ENCODE measurements at places on chromosomes 16 and 17. TPM values are rescaled to one million over a fixed set of nuclear protein-coding genes. Genes with fewer than 3 reads are reported as not detected.
A peak's percentile ranks its signal among the peaks of the same experiment; 100 is the strongest.

DNA sequence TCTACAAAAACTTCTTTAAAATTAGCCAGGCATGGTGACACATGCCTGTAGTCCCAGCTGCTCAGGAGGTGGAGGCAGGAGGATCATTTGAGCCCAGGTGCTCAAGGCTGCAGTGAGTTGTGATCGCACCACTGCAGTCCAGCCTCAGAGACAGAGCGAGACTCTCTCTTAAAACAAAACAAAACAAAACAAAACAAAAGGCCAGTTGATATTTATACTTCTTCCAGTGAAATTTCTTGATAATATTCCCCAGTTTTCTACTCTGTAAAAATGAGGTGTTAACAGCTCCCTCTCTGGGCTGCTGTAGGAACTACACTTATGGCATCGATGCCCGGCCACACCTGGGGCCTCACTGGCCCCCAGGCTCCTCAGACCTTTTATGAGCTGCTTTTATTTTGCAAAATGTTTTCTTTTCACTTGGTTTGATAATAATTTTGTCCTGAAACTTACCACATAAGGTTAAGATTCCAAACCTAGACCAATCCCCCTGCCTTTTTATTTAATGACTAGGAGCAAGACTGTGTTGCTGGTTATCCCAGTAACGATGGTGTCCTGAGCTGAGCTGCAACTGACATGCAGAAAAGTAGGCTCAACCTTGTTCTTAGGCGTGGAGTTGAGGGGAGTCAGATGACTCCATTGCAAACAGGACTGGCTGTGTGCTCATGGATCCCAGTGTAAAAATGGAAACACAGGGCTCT is 17.6 kb downstream of the MAPK8IP3 start:
- no peak for DNase-seq

Gene SEC14L5
- 0.24 TPM for polyA plus RNA-seq

DNA sequence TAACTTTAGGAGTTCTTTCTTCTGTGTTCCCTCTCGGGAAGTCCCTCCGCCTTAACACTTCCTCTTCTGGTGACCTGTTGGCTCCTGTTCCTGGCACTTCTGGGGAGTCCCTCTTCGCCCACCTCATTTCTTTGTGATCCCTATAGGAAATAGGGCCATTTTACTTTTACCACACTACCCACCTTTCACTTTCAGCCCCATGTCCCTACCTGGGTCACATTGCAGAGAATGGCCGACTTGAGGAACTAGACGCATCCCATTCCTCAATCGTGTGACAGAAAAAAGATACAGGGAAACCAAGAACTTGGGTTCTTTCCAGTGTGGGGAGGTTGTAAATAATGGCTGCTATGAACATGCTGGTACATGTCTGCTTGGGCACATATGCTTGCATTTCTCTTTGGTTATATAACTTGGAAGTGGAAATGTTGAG is 6.6 kb downstream of the IL21R start:
- DNase-seq, result no peak

DNA sequence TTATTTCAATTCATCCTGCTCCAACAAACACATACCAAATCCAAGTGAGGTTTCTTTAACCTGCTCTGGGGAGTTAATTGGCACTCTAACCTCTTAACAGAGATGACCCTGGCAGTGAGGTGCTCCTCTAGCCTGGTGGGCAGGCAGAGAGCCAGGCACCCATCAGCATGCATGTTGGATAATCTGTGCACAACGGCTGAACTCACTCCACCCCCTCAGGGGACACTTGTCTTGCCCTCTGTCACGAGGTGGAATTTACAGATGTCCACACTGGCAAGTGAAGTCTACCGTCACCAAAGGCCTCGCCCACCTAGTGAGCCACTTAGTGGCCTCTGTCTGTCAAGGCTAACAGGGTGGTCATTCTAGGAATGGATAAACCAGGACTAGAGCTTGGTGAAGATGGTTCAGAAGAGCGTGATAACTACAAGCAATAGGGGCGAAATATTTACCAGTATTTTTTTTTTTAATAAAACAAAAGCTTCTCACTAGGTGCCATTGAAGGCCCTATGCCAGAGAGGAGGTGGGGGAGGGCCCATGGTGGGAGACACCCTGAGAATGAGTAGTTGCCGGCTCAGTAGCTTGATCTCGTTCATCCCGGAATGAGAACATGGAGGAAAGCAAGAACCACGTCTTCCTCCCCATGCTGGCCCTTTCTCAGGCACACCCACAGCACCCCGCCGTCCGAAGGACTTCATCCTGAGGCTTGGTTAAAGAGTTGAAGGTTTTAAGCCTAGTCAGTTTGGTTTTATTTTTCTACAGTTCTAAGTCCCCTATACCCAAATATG is 25.2 kb downstream of the PLD6 start:
- no peak for DNase-seq

- no peak for DNase-seq
These were observed 83.5 kb downstream of the CDYL2 start for GRCh38 chr16:80720804-80721371.

DNA sequence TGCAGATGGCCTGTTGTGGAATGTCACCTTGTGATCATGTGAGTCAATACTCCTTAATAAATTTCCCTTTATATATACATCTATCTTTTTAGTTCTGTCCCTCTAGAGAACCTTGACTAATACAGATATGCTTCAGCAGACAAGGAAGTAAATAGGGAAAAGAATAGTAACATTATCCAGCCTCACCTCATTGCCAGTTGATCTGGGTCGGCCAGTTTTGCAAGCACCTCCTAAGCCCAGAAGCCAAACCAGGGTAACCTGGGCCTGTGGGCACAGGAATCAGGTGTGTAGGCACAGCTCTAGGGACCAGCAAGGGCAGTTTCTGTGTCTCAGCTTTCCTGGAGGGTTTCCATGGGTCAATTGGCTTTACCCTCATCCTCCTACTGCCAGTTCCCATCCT is 11.9 kb upstream of the CCL17 start:
- peak; percentile 39 for DNase-seq

GRCh38 chr17:46776298-46777005 is 42.0 kb downstream of the WNT3 start:
- DNase-seq, result no peak

DNA sequence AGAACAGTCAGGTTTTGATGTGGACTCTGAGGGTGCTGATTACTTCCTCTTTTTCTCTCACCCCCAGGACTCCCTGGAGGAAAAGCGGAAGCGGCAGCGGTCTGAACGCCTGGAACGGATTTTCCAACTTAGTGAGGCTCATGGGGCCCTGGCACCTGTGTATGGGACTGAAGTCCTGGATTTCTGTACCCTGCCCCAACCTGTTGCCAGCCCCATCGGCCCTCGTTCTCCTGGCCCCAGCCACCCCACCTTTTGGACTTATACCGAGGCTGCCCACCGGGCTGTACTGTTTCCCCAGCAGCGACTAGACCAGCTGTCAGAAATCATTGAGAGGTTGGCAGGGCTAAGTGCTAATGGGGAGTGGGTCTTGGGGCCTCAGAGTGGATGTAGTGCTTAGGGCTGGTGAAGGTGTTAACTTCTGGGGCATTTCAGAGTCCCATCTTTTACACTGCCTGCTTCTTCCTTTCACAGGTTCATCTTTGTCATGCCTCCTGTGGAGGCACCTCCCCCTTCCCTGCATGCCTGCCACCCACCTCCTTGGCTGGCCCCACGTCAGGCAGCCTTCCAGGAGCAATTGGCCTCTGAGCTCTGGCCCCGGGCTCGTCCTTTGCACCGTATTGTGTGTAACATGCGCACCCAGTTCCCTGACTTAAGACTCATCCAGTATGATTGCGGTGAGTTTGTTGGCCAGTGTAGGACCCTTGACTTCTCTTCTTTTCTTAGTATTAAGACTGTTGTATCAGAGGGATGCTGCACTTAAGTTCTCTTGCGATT is 19.1 kb upstream of the PHKG2 start:
- peak; percentile 77 for DNase-seq

GRCh38 chr16:48158296-48158695 is 2.5 kb upstream of the ABCC12 start:
- DNase-seq, result no peak

DNA sequence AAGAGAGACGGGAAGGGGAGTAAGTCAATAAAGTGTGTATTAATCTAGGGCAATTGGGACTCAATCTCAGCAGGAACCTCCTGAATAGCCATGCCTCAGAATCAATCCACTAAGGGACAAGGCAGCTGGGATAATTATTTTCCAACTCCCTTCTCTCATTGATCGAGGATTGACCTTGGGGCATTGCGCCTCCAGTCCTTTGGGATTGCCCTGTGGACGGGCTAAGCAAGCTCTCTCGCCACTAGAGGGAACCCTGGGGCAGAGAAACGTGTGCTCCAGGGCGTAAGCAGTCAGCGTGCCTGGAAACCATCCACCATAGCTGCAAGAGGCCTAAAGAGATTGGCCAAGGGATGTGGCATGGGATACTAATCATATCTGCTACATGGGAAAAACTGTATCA is 53.9 kb upstream of the ERCC4 start:
- peak; percentile 58 for DNase-seq

GRCh38 chr17:56708220-56708558 is 114.7 kb downstream of the NOG start:
- no peak for DNase-seq

DNA sequence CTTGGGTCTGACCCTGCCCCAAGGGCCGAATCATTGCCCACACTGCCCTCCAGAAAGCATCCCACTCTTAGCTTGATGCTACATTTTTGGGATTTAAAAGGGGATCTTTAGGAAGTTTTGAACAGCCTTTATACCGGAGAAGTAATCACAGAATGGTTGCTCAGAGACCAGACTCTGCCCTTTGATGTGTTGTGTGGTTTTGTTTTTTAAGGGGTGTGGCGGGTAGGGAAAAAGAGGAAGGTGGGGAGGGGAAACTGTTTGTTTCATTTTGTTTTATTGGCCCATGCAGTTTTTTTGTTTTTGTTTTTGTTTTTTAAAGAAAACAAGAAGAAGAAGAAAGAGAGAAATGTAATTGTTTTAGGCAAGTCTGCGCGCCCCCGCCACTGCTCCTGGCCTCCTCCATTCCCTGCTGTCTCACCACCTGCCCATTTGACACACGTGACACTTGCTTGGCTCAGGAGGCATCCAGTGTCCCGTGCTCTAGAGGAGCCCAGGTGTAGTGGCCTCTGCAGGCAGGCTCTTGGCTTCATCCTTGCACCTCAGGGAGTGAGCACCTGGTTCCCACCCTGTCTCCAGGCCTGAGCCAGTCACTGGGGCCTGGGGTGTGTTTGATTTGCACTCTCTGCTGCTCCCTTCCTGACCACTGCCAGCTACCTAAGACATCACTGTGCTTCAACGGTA is 35.7 kb downstream of the GNAO1 start:
- no peak for DNase-seq

DNA sequence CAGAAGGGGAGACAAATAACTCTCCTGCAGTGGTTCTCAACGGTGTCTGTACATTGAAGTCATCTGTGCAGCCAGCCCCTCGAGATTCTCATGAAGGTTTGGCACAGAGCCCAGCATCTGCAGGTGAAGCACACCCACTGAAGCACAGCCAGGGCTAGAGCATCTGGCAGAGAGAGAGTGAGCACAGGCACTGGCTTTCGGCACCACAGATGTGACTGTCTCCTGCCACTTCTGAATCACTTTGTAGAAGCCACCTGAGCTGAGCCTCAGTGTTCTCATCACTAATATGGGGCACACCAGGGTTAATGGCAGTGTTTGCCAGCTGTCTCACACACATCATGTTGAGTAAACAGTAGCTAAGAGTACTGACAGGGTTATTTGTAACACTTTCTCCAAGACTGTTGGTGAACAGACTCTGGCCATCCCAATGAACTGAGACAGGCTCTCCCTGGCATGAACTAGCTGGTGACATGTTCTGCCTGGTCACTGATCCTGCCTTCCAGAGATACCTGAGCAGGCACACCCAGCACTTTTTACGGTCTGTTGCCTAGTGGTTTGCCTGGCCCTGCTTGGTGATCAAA is 10.9 kb downstream of the HSPB9 start:
- DNase-seq, result no peak

DNA sequence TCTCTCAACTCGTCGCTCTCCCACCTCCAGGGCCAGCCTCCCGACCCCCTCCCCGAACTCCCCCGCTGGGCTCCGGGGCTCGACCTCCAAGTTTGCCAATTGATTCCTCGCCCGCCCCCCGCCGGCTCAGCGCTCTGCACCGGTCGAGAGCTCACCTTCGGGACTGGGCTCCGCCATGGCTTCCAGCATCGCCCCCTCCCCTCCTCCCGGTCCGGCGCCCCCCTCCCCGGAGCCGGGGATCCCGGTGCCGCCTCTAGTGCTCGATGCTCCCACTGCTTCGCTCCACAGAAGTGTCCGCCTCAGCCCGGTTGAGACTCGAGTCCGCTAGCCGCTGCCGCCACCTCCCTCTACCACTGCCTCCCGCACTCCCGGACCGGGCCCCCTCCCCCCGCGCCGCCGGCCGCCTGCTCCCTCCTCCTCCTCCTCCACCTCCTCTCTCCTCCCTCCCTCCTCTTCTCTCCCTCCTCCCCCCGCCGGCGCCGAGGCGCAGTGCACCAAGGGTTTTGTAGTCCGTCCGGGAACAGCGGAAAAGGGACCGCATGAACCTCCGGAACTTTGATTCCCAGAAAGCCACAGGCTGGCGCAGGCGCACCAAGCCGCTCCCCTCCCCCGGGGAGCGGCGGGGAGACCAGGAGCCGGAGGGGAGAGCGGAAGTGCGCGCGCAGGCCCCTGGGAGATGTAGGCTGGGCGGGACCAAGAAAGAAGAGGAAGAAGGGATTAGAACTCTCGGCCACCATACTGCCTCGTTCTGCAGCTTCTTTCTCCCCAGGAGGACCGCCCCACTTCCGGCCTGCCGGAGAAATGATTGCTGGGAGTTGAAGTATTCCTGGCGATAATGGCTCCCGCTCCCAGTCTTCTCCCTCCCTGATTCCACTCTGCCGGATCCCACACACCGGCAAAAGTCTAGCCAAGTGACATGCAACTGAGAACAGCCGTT is at the start of gene PHF23:
Gene PHF23 (minus strand): TSS at position 367 of the 937 bp plus-strand sequence. CDS start 178 bp downstream, at position 189.
- DNase-seq, result peak; percentile 100

- no peak for DNase-seq
These were observed 215.8 kb downstream of the CDH8 start for GRCh38 chr16:61820398-61820797.

Gene ALDH3A1
- polyA plus RNA-seq, result 1.6 TPM

DNA sequence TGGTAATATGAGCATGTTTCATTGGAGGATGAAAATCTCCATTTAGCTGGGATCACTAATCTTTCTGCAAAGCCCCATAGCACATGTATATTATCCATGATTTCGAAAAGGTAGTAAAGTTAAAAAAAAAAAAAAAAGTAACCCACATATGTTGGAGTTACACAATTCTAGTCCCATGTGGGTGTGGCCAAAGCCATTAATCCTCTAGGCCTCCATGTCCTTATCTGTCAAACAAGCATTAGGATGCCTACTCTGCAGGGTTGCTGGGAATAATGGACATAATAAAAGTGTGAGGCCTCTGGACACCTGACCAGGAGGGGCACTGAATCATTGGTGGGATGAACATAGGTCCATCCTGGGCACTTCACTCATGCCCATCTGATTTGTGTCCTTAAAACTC is 29.2 kb upstream of the VAT1L start:
- DNase-seq, result peak; percentile 26

GRCh38 chr17:8798846-8799569 is at the start of gene MFSD6L:
MFSD6L (minus strand) TSS chr17:8799365; CDS start chr17:8799120, 245 bp downstream.
- DNase-seq, result peak; percentile 92

Gene TBC1D28
- not detected for polyA plus RNA-seq

GRCh38 chr17:21372256-21372954 is 3.8 kb upstream of the KCNJ12 start:
- no peak for DNase-seq

DNA sequence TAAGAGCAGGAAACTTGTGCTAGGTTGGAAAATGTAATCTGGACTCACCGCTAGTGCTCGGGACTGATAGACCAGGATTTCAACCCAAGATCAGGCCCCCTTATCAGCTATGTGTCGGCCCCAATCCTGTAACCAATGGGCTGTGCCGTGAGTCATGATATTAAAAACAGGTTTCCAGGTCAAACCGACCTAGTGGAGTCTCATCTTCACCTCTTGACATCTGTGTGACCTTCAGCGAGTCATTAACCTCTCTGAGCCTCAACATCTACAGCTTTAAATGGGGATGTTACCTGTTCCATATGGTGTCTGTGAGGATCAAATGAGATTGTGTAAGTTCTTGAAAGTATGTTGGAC is 512 bp downstream of the PMM2 start:
- no peak for DNase-seq
